AG04449 (cell line): ENCODE measurements at places on chromosomes 1 and 21.

- DNase-seq: peak; percentile 95
Measured at GRCh38 chr1:171313835-171314320, at the start of gene FMO4. Gene FMO4, plus strand, starts transcription at chr1:171314183. Its CDS starts 5,643 bp downstream, at chr1:171319826.

DNA sequence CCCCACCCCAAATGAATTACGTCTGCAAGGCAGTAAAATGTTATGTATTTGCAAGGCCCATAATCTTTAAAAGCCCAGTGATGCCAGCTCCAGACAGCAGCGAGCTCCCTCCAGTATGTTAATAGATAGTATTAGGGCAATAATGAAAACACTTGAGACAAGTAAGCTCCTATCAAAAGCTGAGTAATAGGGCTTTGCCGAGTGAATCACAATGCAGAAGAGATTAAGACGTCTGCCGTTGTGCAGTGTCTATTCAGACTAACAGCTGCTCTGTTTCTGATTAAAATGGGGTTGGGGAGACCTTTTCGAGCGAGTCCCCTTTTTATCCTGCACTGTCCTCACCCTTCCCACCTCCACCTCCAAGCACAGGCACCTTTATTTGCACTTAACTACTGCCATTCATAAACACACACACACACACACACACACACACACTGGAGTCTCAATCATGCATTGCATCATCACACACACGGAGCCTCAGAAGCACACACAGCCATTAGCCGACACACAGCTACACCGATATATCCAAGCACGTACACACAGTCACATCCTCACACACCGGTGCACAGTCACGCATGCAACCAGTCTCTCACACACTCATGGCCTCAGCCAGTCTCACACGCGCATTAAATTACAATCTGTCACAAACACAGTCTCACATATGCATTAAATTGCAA, 46.0 kb upstream of the FOXO6 start:
- peak; percentile 36 for DNase-seq

GRCh38 chr1:10497109-10497508, 22.4 kb downstream of the PEX14 start:
- no peak for DNase-seq

- no peak for DNase-seq
Measured at GRCh38 chr1:186202271-186202764, 172.7 kb downstream of the TPR start.

DNA sequence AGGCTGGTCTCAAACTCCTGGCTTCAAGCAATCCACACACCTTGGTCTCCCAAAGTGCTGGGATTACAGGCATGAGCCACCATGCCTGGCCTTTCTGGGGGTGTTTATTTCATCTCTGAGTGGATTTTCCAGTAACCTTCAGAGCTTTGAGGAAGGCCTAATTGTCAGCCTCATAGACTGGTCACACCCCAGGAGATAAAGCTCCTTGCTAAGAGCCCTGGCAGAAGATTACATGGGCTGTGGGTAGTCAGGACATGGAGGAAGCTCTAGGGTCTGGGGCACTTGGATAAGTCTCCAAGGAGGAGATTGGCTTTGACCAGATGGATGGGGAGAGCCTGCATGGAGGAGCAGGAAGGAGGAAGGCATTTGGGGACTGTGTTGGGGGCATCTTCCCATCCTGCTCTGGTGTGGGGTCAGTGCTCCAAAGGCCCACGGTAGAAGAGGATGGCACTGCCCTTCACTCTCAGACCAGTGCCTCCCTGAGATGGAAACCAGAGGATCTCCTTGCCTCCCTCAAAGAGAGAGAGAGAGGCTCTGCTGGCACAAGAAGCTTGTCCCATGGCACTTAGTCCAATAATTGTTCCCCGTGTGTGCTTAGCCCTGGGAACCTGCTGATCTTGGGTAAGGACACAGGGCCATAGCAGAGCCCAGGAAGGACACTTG, 14.7 kb upstream of the GSTM4 start:
- no peak for DNase-seq

- DNase-seq: no peak
Measured at GRCh38 chr1:99887890-99888289, 37.7 kb downstream of the AGL start.

- DNase-seq: no peak
Measured at GRCh38 chr1:84141182-84142003, 2.7 kb upstream of the PRKACB start.

DNA sequence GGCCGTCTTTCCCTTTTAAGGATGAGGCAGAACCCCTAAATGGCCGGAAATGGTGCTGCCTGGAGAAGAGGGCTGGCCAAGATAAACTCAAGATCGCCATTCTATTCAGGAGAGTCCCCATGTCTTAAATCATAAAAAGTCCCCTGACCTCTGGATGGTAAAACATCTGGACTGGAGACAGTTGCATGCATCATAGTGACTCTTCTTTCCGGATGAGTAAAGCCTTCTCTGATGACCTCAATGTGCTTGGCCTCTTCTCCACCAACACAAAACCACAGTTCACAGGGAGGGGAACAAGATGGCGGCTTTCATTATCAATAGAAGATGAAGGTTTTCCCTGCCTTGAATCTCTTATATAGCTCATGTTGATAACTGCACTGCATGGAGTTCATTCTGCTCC, 27.5 kb upstream of the H6PD start:
- no peak for DNase-seq

DNA sequence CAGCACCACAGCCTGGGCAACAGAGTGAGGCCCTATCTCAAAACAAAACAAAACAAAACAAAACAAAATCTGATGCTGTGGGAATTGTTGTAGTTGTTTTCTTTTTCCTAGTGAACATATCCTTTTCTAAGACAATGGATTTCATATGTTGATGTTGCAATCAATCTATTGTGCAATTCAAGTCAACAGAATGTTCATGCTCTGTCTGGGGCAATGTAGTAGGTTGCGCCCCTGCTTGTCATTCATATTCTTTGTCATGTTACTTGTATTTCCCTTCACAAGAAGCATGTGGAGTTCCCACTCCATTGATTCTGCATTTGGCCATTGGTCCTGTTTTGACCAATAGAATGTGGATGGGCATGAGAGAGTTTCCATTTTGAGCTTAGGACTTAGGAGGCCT, 223.9 kb downstream of the DUSP10 start:
- DNase-seq: no peak

- no peak for DNase-seq
Measured at GRCh38 chr1:211135342-211135950, 1.5 kb upstream of the KCNH1 start.

DNA sequence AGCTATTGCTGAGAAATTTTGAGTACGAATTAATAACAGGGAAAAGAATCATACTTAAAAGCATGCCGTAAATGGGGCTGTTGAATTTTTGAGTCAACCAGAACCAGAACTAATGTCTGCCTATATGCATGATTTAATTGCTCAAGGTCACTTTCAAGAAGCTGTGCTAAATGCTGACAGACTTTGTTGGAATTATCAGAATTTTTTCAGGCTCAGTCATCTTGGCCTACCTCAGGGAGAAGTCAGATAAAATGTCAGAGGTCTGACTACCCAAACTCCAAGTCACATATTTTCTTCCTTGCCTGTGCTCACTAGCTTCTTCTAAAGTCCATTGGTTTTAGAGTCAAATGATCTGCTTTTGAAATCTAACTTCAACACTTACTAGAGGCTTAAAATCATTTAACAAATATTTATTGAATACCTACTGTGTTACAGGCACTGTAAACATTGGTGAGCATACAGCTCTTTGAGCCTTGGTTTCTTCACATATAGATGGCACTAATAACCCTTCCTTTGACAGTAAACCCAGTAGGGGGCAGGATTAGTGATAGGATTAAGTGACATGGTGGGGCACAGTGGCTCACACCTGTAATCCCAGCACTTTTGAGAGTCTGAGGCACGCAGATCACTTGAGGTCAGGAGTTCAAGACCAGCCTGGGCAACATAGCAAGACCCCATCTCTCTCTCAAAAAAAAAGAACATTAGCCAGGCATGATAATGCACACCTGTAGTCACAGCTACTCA, 121.2 kb upstream of the SLC44A3 start:
- DNase-seq: peak; percentile 68

GRCh38 chr21:42562816-42563215, 49.2 kb downstream of the SLC37A1 start:
- no peak for DNase-seq

DNA sequence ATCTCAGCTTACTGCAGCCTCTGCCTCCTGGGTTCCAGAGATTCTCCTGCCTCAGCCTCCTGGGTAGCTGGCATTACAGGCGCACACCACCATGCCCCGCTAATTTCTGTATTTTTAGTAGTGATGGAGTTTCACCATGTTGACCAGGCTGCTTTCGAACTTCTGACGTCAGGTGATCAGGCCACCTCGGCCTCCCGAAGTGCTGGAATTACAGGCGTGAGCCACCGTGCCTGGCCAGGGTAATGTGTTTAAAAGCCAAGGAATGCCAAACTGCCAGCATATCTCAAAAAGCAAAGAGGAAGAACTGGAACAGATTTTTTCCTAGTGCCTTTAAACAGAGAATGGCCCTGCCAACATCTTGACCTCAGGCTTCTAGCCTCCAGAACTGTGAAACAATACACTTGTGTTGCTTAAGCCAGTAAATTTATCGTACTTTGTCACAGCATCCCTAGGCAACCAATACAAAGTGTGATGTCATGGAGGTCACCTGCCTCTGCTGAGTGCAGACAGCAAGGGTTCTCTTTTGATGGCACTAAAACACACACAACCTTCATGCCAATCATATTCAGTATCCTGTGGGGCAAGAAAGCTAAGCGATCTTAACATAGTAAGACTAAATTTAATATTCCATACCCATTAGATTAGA, 858.3 kb upstream of the TMPRSS15 start:
- no peak for DNase-seq

- DNase-seq: no peak
Measured at GRCh38 chr1:204201348-204202040, 5.2 kb upstream of the KISS1 start.

DNA sequence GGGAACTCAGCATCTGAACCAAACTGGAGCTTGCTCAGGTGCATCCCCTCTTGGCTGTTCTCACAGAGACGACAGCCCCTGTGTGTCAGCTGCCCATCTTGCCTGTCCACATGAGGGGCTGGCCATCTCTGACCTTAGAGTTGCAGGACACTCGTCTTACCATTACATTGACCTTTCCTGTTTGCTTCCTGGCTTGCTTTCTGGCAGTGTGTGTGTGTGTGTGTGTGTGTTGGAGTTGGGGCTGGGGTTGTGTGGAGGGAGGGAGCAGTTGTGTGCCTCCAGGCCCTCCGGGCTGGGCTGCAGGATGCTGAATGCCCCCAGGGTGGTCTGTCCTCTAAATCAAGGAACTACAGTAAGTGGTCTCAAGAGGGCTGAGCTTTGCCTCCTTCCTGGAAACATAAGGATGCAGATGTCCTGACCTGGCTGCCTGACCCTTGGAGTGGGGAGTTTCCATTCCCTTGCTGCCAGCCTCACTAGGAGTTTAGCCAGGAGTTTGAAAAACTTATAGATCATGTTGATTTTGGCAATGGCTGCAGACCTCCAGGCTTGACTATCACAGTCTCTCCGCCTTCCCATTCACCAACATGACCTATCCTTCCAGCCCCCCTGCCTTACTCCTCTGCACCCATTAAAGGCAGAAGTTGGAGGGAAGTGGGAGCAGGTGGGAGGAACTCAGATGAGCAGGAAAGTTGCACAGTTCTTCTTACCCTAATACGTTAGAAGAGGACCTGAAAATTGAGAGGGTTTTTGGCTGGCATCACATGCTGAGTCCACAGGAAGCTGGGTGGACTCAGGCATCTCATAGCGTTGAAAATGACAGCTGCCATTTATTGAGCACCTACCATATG, 19.0 kb downstream of the RASSF5 start:
- no peak for DNase-seq

DNA sequence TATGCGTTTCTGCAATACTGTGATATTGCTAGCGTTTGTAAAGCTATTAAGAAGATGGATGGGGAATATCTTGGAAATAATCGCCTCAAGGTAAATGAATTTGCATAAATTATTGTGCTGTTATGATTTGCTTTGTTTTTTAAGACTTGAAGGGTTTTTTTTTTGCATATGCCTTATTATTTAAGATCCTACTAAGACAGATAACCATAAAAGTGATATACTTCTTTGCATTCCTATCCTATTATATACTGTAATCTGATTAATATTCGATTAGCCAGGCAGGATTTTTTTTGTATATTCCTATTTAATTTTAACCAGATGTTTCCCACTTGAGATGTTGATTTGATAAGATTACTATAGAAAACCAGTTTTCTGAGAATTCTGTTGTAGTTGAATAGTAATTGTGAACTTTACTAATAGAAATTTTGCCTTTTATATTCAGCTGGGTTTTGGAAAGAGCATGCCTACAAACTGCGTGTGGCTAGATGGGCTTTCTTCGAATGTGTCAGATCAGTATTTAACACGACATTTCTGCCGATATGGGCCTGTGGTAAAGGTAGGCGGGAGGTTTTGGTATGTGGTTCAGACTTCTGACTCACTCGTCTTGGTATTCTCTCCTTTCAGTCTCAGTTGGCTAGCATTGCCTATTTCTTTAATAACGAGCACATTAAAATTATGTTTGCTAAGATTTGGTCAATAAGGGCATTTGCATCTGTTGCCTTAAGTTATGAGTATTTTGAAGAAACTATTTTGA, 56.8 kb downstream of the ZBTB17 start:
- peak; percentile 55 for DNase-seq

GRCh38 chr1:202047977-202048376, 37.6 kb downstream of the ELF3 start:
- no peak for DNase-seq

DNA sequence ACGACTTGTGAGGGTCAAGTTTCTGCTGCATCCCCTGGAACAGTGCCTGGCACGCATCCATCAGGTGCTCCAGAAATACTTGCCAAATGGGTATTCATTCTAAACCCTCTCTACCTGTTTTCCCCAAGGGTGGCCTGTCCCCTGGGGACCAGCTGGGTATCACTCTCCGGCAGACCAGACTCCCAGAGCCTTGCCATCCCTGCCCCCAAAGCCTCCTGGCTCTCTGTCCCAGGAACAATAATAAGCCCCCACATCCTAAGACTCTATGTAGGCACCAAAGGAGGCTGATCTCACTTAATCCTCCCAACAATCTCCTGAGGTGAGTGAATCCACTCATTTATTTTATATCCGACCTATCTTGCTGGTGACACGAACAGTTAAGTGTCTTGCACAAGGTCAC, 96.7 kb downstream of the MRPL37 start:
- DNase-seq: no peak

DNA sequence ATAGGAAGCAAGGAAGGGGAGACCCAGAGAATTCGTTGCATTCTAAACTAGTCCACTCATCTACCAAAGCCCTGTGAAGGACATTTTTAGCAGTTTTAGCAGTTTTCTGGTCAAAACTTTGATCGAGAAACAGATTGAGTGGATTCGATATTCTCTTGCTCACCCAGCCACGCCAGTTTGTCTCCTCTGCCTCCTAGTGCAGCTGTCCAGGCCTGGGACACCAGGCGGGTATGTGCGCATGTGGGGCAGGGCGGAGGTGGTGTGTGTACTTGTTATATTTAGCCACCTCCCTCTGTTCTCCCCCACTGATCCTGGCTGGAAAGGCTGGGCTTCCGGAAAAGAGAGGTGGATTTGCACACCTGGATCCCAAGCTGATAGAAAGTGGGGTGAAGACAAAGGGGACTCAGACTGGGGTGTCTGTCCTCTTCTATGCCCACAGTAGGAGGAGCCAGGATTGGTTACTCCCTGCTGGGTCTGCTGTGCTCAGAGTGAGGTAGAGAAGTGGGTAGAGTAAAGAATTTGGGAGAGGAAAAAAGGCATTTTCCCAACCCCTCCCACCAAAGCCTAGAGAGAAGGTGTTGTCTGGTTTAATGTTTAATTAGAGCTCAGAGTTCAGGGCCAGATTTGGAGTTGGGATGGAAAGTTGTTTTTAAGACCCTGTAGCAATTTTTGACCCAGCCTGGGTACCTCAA, 3.8 kb downstream of the LMNA start:
- no peak for DNase-seq
